H9 (cell line): ENCODE measurements at places on chromosomes 16 and 17.

DNA sequence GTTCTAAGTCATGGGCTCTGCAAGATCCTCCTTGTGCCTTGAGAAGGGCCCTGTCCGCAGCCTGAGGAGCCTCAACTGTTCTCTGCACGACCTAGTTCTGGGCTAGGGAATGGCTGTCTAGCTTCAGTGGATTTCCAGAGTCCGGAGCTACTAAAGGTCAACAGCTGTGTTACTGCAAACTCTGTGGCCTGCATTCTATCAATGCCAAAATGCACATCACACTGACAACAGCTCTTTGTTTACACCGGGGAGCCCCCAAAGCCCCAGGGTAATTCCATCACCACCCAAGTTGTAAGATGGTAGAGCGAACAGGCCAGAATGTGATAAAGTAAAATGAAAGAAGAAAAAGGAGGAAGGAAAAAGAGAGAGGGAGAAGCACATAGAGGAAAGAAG lies 610.2 kb downstream of the MAF start:
- no peak for DNase-seq

- peak; percentile 92 for DNase-seq
Measured at GRCh38 chr16:86566601-86566965, at the start of gene FOXC2. Gene FOXC2, plus strand, starts transcription at chr16:86566829. Its CDS starts 507 bp downstream, at chr16:86567336.

DNA sequence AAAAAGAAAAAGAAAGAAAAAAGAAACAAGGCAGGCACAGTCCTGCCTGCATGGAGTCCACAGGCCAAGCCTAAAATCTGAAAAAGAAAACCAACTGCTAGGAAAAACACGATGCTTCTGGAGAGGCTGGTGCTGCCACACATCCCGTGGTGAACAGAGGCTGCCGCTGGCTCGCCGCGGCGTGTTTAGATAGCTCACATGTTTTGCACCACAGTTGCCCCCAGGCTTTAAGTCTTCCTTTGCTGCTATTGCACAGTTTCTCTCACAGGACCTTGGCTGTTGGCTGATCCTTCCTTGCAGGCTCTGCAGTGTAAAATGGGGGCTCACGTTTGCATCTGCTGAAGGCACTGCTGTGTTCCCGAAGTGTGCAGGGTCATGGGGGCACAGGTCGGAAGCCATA lies 8.6 kb downstream of the SLC6A4 start:
- no peak for DNase-seq

DNA sequence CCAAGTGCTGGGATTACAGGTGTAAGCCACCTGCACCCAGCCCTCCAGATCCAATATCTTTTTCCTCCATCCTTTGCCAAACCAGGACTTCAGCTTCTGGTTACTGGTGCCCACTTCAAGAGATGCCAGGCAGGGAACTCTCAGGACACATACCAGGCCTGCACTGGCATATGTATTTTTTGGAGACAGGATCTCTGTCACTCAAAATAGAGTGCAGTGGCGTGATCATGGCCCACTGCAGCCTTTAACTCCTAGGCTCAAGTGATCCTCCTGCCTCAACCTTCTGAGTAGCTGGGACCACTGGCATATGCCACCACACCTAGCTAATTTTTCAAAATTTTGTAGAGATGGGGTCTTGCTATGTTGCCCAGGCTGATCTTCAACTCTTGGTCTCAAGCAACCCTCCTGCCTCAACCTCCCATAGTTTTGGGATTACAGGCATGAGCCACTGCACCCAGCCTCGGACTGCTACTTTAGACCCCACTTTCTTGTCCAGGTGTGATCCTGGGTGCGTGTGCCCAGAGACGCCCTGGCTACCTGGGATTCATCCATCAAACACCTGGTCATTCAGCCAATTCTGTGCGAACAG lies 55.8 kb downstream of the BMERB1 start:
- DNase-seq, result no peak

- DNase-seq, result peak; percentile 98
Measured at GRCh38 chr17:29613352-29613837, 9.3 kb downstream of the CORO6 start.

- no peak for DNase-seq
Measured at GRCh38 chr17:35548978-35549377, 11.5 kb upstream of the SLFN12L start.

GRCh38 chr16:79468121-79468552 lies 132.4 kb downstream of the MAF start:
- no peak for DNase-seq

- no peak for DNase-seq
Measured at GRCh38 chr17:33970279-33970678, 284.8 kb upstream of the CCL2 start.

DNA sequence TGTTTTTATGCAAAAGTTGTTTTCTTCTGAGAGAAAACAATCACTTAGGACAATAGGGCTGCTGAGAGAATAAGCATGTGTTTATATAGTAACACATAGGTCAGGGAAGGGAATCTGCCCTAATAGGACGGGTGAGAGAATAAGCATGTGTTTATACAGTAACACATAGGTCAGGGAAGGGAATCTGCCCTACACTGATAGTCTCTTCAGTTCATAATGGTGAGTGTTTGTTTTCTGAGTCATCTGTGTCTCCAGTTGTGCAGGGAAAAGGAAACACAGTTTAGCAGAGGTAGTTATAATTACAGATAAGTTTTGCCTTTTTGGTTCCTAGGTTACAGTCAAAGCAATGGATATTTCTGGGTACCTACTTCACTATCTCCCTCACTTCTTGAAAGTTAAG lies 252.3 kb upstream of the CA10 start:
- DNase-seq, result no peak
